T-helper 17 cell (primary cell): ENCODE measurements at places on chromosomes 5 and 9. TPM values are rescaled to one million over a fixed set of nuclear protein-coding genes. Genes with fewer than 3 reads are reported as not detected.

GRCh38 chr9:2359891-2360471, 261.6 kb upstream of the VLDLR start:
- H3K4me3 ChIP-seq, result no peak overlapping the region
- H3K4me1 ChIP-seq, result no peaks in the 10 kb centered on the region
- no peak for DNase-seq
- H3K36me3 ChIP-seq, result no peaks in the 10 kb centered on the region
- H3K27ac ChIP-seq, result no peak overlapping the region
- peaks cover 38% of the 10 kb centered on the region for H3K27me3 ChIP-seq

The CDC25C gene
- not detected for total RNA-seq

DNA sequence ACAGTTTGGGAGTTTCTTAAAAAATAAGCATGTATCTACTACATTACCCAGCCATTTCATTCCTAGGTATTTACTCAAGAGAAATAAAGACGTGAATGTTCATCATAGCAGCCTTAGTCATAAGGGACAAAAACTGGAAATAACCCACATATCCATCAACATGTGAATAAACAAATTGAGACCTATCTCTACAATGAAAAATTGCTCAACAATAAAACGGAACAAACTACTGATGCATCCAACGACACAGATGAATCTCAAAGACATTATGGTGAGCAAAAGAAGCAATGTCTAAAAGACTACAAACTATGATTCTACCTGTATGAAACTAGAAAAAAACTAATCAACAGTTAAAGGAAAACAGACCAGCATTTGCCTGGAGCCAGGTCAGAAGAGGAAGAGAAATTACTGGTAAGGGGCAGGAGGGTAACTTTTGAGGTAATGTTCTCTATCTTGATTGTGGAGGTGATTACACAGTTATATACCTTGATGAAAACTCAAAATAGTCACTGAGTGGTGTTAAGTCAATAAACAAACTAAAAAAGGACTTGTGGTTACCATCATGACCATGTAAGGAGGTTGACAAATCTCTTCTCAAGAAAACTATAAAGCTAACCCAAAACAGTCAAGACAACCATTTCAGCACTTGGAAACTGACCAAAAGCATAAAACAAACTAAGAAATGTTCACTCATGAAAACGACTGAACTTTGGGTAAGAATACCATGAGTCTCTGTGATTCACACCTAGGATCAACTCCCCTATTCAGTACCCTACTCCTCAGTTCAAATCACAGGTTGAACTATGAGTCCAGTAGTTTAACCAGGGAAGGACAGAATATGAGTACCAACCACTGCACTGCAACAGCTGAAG, 10.4 kb downstream of the UIMC1 start:
- H3K27me3 ChIP-seq, result no peaks in the 10 kb centered on the region
- no peak for DNase-seq
- peak overlapping the region; percentile 83 for H3K27ac ChIP-seq
- H3K4me1 ChIP-seq, result peaks cover 27% of the 10 kb centered on the region
- H3K4me3 ChIP-seq, result no peak overlapping the region
- no peaks in the 10 kb centered on the region for H3K36me3 ChIP-seq

DNA sequence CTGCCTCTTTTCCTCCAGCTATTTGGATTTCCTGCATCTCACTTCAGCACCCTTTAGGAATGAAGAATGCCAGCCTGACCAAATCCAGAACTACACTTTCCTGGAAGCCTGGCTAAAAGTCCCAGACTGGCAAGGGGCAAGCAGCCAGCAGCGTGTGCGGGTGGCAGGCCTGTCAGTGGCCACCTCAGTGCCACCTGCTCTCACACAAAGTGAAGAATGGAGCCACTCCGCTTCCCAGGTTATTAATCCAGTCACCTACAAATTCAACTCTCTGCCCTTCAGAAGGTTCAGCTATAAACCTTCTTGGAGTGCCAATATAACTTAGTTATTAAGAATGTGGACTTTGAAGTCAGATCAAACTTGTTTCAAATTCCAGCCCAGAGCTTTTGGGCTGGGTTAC, 6.7 kb upstream of the ALDOB start:
- peaks cover 4% of the 10 kb centered on the region for H3K36me3 ChIP-seq
- no peak overlapping the region for H3K4me3 ChIP-seq
- no peak overlapping the region for H3K27ac ChIP-seq

DNA sequence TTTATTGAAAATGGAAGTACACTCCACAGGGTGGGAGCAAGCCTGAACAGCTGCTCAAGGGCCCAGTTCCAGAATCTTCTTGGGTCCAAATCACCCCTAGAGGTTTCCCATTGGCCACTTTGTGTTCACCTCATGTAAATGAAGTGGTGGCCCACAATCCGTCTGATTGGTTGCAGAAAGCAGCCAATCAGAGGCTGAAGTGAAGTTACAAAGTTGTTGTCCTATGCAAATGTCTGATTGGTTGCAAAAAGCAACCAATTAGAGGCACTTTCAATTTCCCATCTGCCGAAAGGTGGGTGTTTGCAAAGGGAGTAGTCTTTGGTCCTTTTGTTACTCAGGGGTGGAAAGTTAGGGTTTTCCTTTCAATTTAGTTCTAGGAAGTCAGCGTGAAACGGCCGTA, 8.8 kb downstream of the TMEM171 start:
- no peak for DNase-seq
- H3K4me1 ChIP-seq, result peaks cover 8% of the 10 kb centered on the region
- H3K4me3 ChIP-seq, result no peak overlapping the region
- peaks cover 73% of the 10 kb centered on the region for H3K27me3 ChIP-seq
- H3K27ac ChIP-seq, result no peak overlapping the region

- no peak for DNase-seq
- H3K4me3 ChIP-seq, result no peak overlapping the region
- H3K27me3 ChIP-seq, result peaks cover 21% of the 10 kb centered on the region
- no peaks in the 10 kb centered on the region for H3K36me3 ChIP-seq
Measured at GRCh38 chr5:39394946-39395345, 29.8 kb downstream of the DAB2 start.

- no peak for DNase-seq
- H3K36me3 ChIP-seq, result no peaks in the 10 kb centered on the region
- no peaks in the 10 kb centered on the region for H3K27me3 ChIP-seq
- no peak overlapping the region for H3K27ac ChIP-seq
- no peaks in the 10 kb centered on the region for H3K4me1 ChIP-seq
Measured at GRCh38 chr5:93158841-93159240, 422.2 kb downstream of the NR2F1-AS1 start.

The PCDHA9 gene
- total RNA-seq, result not detected

The COL27A1 gene
- total RNA-seq, result 1.2 TPM

DNA sequence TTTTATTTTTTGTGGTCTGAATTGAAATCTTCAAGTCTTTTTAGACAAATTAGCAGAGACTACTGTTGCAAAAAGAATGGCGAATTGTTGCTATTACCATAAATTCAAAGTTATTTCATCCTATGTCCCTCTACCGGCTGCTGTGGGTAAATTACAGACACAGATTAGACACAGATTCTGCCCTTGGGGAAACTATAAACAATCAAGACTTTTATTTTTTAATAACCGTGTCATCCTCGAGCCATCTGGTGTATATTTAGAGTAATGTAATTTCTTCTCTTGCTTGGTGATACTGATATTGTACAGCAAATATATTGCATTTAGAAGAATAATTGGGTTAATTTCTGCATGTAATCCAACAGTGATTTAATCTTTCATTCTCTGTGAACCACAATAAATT, 228.0 kb upstream of the ADAMTSL1 start:
- DNase-seq, result no peak
- peaks cover 5% of the 10 kb centered on the region for H3K27me3 ChIP-seq
- H3K4me1 ChIP-seq, result no peaks in the 10 kb centered on the region
- H3K36me3 ChIP-seq, result no peaks in the 10 kb centered on the region

DNA sequence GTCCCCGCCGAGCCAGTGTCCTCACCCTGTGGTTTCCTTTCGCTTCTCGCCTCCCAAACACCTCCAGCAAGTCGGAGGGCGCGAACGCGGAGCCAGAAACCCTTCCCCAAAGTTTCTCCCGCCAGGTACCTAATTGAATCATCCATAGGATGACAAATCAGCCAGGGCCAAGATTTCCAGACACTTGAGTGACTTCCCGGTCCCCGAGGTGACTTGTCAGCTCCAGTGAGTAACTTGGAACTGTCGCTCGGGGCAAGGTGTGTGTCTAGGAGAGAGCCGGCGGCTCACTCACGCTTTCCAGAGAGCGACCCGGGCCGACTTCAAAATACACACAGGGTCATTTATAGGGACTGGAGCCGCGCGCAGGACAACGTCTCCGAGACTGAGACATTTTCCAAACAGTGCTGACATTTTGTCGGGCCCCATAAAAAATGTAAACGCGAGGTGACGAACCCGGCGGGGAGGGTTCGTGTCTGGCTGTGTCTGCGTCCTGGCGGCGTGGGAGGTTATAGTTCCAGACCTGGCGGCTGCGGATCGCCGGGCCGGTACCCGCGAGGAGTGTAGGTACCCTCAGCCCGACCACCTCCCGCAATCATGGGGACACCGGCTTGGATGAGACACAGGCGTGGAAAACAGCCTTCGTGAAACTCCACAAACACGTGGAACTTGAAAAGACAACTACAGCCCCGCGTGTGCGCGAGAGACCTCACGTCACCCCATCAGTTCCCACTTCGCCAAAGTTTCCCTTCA, 1.4 kb downstream of the GLIS3 start:
- no peaks in the 10 kb centered on the region for H3K36me3 ChIP-seq
- peak overlapping the region; percentile 97 for H3K4me3 ChIP-seq
- H3K27ac ChIP-seq, result peak overlapping the region; percentile 24
- DNase-seq, result peak; percentile 4

The WASHC1 gene
- total RNA-seq, result 19.4 TPM

The PCDHA5 gene
- not detected for total RNA-seq

- no peaks in the 10 kb centered on the region for H3K27me3 ChIP-seq
- no peak for DNase-seq
- H3K36me3 ChIP-seq, result no peaks in the 10 kb centered on the region
Measured at GRCh38 chr5:58294598-58295305, 165.1 kb downstream of the PLK2 start.

The NKD2 gene
- total RNA-seq, result not detected

DNA sequence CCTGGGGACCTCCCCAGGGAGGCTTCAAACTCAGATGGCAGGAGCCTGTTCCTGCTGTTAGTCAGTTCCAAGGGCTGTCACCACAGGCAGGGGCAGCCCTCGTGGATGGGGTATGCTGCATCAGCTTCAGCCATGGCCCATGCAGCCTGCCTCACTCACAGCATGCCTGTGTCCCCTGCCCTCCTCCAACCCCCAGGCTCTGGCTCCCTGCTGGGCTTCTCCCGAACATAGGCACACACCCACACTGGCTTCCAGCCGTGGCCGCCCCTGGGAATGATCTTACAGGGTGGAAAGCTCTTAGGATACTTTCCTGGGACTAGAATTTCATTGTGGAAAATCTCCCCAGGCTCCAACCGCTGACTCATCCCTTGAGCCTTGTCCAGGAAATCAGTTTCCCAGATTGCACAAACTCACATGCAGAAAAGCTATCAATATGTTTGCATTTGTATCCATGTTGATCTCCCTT, 163.8 kb downstream of the SEC61B start:
- H3K36me3 ChIP-seq, result no peaks in the 10 kb centered on the region

- DNase-seq, result no peak
- H3K4me1 ChIP-seq, result no peaks in the 10 kb centered on the region
Measured at GRCh38 chr5:83133797-83134196, 56.5 kb downstream of the XRCC4 start.

- H3K36me3 ChIP-seq, result peaks cover 4% of the 10 kb centered on the region
- H3K4me1 ChIP-seq, result peaks cover 18% of the 10 kb centered on the region
Measured at GRCh38 chr5:108278285-108279240, 103.3 kb downstream of the FBXL17 start.

The HAVCR2 gene
- 2.7 TPM for total RNA-seq

DNA sequence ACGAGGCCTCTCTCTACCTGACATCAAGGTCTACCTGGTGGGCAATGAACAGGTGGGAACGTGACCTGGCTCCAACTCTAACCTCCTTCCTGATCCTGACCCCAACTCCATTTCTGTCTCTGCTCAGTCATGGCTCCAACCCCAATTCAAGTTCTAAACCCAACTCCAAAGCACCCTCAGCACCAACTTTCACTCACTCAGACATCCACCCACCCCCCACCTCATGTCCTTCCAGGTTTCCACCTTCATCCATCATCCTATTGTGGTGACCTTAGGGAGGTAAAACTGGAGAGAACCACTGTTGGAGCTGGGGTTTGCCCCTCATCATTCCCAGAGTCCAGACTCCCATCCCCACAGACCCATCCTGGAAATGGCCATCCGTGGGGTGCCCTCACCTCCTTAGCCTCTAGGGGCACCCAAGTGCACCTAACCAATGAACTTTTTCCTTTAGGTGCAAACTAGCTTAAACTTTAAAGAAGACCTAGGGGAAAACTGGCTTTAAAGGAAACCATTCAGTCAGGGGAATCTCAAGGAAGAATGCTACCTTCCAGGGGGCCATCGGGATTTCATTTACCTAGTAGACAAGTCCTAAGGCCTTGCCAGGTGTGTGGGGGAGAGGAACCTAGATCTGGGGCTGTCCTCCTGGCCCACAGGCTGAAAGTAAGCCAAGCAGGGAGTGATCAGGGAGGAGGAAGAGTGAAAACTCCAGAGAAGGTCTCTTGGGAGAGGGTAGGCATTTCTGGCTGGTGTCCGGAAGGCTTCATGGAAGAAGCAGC, 11.3 kb downstream of the RGS14 start:
- H3K4me1 ChIP-seq, result peaks cover 48% of the 10 kb centered on the region
- peak overlapping the region; percentile 95 for H3K27ac ChIP-seq
- no peaks in the 10 kb centered on the region for H3K27me3 ChIP-seq
- no peak for DNase-seq

DNA sequence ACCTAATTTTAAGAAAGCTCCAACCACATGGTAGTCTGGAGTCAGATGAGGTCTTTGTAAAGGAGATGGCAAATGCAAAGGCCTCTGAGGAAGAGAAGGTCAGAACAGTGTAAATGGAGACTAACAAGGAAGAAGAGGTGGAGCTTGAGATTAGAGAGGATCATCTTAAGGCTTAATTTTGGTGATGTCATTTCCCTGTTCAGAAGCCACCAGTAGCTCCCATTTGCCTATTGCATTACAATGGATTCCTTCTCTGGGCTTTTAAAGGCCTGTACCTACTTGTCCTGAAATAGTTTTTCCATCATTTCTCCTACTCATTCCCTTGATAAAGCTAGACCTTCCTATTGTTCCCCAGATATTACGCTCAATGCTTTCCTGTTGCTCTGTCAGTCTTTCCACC, 16.1 kb downstream of the PCSK5 start:
- H3K27ac ChIP-seq, result no peak overlapping the region
- H3K4me3 ChIP-seq, result no peak overlapping the region
- peaks cover 3% of the 10 kb centered on the region for H3K4me1 ChIP-seq

GRCh38 chr5:113378514-113378913, 56.3 kb downstream of the TSSK1B start:
- H3K27me3 ChIP-seq, result peaks cover 14% of the 10 kb centered on the region
- H3K4me3 ChIP-seq, result peak overlapping the region; percentile 75
- DNase-seq, result no peak
- H3K36me3 ChIP-seq, result no peaks in the 10 kb centered on the region
- H3K27ac ChIP-seq, result peak overlapping the region; percentile 43
- peaks cover 33% of the 10 kb centered on the region for H3K4me1 ChIP-seq
